ENCODE measurements at places on chromosomes 4 and X. TPM values are rescaled to one million over a fixed set of nuclear protein-coding genes. Genes with fewer than 3 reads are reported as not detected.
A peak's percentile ranks its signal among the peaks of the same experiment; 100 is the strongest.

Gene SSX1
- not detected for total RNA-seq

DNA sequence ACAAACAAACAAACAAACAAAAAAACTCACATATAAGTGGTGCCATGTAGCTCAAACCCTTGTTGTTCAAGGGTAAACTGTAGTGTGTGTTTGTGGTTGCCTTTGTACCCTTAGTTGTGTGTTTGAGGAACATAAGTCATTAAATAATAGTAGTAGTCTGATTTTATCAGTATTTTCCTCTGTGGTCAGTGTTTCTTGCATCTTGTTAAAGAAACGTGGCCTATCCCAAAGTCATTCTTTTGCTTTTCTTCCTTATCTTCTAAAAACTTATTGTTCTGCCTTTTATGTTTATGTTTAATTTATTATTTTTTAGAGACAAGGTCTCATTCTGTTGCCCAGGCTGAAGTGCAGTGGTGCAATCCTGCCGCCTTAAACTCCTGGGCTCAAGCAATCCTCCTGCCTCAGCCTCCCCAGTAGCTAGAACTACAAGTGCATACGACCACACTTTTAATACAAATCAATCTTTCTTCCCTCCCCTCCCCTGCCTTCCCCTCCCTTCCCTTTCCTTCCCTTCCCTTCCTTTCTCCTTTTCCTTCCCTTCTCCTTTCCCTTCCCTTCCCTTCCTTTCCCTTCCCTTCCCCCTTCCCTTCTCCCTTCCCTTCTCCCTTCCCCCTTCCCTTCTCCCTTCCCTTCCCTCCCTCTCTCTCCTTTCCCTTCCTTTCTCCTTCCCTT lies 26.4 kb downstream of the PRIMPOL start:
- DNase-seq, result no peak

- no peak for DNase-seq
Observed at GRCh38 chr4:68718447-68719074, 48.1 kb upstream of the UGT2B15 start.

- peak; percentile 35 for DNase-seq
Observed at GRCh38 chr4:24778464-24779225, 16.7 kb upstream of the SOD3 start.

GRCh38 chrX:14411326-14411725 lies 118.0 kb upstream of the GLRA2 start:
- DNase-seq, result no peak

DNA sequence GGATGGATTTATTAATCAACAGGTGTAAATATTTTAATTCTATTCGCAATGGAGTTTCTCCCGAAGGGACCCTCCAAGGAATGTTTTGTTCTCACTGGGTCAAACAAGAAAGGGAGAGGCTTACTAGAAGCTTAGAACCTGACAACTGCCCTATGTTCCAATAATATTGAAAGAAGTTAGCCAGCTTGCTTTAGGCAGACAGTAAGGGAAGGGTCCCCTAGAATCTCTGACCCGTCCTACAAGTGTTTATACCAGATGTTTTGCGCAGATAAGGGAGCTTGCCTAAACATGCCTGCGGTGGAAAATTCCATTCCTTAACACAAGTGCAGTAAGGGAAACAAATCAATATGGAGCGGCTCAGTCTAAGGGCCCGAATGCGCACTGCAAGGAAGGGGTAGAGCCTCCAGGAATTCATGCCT lies 17.7 kb downstream of the IL21 start:
- no peak for DNase-seq

Gene GRSF1
- total RNA-seq, result 105 TPM

GRCh38 chr4:165635381-165635780 lies 237.7 kb upstream of the TLL1 start:
- no peak for DNase-seq

DNA sequence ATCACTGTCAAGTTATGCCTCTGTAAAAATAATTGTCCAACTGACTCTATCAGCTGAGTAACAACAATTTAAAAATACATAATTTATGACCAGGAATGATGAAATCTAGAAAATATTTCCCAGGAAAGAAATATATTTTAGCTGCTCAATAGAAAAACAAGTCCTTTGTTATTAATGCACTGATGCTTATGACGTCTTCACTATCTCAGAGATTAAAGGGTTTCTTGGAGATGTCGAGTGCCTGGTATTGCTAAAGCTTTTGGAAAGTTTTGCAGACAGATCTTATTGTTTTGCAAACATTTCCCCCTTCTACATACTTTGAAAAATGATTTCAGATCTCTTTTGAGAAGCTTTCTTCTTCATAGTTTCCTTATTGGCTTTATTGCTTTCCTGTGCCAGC lies 154.6 kb upstream of the RPS6KA3 start:
- DNase-seq, result no peak

DNA sequence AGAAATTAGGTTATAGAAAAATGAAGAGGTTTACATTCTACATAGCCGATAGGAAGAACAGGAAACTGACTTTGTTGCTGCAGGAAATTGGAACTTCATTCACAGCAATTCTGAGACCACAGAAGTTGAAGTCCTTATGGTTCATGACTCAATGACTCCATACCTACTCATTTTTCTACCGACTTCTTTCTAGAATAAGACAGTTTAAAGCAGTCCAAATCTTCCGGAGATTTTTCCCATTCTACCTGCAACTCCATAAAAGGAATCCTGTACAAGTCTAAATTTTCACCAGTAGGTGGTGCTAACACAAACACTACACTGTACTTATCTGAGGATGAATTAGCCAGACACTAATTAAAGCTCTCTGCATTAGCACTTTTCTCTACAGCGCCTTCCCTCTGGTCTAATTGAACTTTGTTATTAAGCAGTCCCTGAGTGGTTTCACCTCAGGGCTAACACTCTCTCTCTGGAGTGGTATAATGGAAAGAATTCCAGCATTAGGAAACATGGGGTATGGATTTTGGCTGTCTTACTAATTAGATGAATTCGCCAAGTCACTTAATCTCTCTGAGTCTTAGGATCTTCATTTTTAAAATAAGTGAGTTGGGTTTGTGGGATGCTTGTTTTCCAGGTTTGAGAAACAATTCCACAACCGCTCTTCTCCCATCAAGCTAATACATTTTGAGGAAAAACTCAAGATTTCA lies 167.9 kb downstream of the SMIM20 start:
- DNase-seq, result no peak

GRCh38 chr4:139986106-139986505 lies 167.9 kb downstream of the MAML3 start:
- no peak for DNase-seq

Gene FAM184B
- total RNA-seq, result not detected

GRCh38 chrX:19280636-19281035 lies 63.1 kb upstream of the PDHA1 start:
- no peak for DNase-seq

- no peak for DNase-seq
Observed at GRCh38 chr4:137572163-137572562, 39.9 kb upstream of the PCDH18 start.

DNA sequence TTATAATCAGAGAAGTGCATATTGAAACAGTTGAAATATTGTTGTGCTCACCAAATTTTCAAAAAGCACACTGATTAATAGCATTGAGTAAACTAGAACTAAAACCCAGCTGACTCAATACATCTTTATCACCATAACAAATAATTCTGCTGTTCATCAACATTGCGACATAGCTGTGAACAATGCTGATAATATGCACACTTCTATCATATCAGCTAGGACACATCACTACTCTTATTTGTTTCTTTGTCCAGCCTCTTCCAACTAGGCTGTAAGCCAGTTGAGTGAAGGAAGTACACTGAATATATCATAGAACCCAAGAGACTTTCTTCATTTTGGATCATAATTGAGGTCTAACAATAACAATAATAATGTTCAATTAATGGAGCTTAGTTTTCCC lies 349.7 kb downstream of the IQCM start:
- no peak for DNase-seq

- no peak for DNase-seq
Observed at GRCh38 chr4:10111067-10111801, 5.4 kb downstream of the WDR1 start.

DNA sequence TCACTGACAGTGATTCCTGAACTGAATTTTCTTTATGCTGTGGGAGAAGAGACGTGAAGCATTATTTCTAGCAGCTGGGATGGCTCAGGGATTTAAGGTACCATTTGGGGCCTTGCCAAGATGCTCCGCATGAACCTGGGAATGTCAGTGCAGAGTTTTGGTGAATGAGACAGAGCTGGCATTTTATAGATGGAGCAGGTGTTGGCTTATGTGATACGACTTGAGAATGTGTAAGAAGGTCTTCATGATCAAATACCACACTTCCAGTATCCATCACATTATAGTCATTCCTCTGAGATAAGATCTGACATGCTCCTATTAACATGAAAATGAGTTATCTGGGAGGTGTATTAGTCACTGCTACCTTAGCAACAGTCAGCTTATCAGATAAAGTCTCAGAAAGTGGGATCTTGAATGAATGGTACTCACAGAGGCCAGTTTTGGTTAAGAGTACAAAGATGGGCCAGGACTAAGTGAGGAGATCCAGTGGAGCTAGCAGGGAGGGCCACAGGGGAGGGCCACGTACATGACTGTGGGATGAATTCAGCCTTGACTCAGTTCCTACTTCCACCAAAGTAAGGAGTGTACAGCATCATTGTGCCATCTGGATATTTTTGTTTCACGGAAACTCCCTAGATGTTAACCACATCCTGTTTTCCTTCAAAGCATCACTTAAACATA lies 116.7 kb downstream of the SPCS3 start:
- no peak for DNase-seq

Gene PDGFRA
- 21.6 TPM for total RNA-seq

DNA sequence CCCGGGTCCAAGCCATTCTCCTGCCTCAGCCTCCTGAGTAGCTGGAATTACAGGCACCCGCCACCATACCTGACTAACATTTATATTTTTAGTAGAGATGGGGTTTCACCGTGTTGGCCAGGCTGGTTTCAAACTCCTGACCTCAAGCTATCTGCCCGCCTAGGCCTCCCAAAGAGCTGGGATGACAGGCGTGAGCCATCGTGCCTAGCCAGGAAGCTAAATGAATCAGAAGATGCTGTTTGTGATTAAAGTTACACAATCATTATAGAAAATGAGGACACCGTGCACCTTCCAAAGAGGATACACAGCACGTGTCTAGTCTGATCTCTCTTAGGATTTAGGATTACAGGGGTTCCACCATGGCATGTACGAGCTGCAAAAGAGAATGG lies 99.6 kb downstream of the DHRSX start:
- no peak for DNase-seq

Gene MAGEE1
- total RNA-seq, result 2.9 TPM

GRCh38 chr4:146342600-146343192 lies 128.4 kb downstream of the REELD1 start:
- no peak for DNase-seq

Gene CLDN2
- not detected for total RNA-seq

Gene CYSLTR1
- total RNA-seq, result 1.6 TPM

Gene HCFC1
- 27.0 TPM for total RNA-seq

Gene MAGEB10
- not detected for total RNA-seq

Gene PLAC8
- 1.1 TPM for total RNA-seq

Gene AMER1
- 4.4 TPM for total RNA-seq

- DNase-seq, result no peak
Observed at GRCh38 chr4:80610199-80610598, 274.7 kb downstream of the CFAP299 start.

GRCh38 chr4:23068287-23068686 lies 375.6 kb downstream of the GBA3 start:
- no peak for DNase-seq

Gene FOXP3
- total RNA-seq, result not detected

Gene GNRHR
- total RNA-seq, result not detected

- no peak for DNase-seq
Observed at GRCh38 chr4:44791831-44792230, 65.5 kb upstream of the GNPDA2 start.

DNA sequence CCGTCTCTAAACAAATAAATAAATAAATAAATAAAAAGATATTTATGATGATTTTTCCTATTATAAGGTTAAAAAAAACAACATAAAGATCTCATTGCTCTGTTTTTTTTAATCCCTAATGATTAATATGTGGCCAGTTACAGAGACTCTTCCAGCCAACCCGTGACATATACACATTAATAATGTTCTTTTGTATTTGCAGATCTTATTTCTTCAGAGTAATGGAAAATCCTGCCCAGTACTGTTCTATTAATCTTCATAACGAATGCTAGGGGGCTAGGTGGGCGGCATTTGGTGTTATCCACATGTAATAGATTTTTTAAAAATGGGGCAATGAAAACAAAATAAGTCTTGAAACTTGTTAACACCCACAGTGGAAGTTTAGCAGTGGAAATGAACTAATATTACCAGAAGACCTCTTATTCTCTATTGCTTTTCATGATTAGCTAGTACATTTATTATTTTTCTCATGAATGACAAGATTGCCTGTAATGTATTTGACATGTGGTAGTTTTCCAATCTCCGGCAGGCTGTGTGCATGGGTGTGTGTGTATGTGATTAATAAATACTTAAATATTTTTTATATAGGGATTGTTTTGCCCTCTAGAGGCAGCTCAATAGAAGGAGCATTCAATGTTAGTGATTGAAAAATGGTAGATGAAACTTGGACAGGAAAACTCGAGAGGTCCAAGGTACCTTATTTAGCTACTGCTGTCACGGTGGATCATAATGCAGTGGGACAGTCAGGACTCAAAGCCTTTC lies 457.4 kb downstream of the IL1RAPL1 start:
- no peak for DNase-seq

Gene G6PD
- total RNA-seq, result 10.4 TPM

- DNase-seq, result no peak
Observed at GRCh38 chrX:134144231-134144630, 92.8 kb upstream of the CCDC160 start.

Gene CT45A7
- total RNA-seq, result not detected

Gene HSD17B13
- total RNA-seq, result 0.15 TPM

DNA sequence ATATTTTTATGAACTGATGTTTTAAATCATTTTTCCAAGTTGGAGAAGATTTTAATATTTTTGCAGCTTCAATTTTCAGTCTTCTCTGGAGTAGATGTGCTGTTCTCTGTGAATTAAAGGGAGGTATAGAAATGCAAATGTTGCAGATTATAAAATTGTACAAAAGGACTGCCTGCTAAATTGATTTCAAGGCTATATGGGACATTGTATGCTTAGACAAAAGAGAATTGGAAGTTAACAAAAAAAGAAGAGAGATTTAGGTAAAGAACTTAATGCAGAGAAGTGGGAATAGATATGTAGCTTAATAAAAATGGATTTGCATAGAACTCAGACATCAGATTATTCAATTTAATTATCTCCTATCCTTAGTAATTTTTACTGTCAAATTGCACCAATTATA lies 403.3 kb downstream of the ZIC3 start:
- DNase-seq, result no peak

Gene MAGEC2
- total RNA-seq, result not detected

- DNase-seq, result no peak
Observed at GRCh38 chr4:23929248-23929647, 39.4 kb upstream of the PPARGC1A start.

DNA sequence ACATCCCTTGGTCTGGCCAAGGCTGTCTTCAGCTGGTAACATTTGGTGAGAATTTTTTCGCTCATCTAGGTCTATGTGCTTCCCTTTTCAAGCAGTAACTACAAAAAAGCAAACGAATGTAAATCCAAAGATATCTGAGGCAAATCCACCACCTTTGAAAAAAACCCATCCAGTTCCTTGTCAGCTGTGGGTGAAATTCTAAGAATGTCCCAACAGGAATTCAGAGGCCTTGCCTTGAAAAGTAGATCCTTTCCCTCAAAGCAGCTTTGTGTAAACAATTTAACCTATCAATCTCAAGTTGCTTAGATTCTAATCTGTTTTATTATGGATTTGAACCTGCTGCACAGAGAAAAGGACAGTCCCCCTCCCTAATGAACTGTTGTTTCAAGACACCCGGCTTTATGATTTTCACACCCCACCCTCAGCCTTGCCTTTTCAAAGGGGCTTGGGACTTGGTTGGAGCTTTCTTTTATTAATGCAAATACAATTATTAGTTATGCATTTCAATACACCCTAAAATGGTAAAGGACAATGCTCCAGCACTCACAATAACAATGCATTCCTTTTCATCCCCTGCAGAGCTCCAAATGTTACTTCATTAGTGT lies 166.6 kb downstream of the LDB2 start:
- DNase-seq, result no peak

Data from left ventricle myocardium superior (tissue), 1 donor.